Calu3 (cell line): ENCODE measurements at places on chromosomes 1 and 21.

GRCh38 chr1:226476648-226477319 lies 68.9 kb upstream of the PARP1 start:
- DNase-seq = no peak

DNA sequence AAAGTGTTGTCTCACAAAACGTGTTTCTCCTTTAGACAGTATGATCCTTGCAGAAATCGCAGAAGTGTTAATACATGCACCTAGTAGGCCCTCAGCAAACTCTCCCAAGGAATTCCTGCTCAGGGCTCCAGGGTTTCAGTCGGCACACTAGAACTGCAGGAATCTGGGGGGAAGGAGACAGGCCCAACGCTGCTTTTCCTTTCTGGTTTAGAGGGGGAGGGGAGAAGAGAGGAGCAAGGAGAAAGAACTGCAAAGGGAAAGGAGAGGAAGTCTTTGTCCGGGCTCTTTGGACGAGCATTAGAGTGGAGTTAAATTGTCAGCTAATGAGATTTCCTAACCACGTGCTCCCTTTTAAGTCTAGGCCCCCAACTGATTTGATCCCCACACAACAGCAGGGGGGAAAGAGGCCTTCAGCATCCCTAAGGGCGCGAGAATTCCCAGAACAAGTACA lies 103.7 kb upstream of the SOD1 start:
- DNase-seq = no peak

GRCh38 chr1:230794431-230794830 lies 47.2 kb downstream of the CAPN9 start:
- DNase-seq = no peak

DNA sequence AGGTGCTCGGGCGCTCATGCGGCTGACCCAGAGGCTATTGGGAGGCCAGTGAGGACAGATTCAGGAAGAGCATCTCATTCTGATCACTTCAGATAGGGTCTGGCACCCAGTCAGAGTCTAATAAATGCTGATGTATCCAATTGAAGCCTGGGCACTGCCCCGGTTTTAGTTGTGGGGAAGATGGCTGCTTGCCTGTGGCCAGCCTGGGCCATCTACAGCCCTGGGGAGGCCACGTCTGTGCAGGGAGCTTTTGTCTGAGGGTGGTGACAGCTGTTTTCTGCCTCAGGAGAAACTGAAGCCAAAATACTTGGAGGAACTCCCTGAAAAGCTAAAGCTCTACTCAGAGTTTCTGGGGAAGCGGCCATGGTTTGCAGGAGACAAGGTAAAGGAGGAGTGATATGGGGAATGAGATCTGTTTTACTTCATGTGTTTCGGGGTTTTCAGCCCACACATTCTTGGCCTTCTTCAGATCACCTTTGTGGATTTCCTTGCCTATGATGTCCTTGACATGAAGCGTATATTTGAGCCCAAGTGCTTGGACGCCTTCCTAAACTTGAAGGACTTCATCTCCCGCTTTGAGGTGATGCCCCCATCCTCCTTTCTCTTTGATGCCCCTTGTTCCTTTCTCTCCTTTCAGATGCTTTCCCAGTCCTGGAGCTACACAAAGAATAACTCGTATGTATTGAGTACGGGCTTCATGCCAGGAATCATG lies 2.8 kb downstream of the GSTM5 start:
- DNase-seq = no peak

- DNase-seq = no peak
These were observed 136.8 kb upstream of the SGIP1 start for GRCh38 chr1:66397192-66397591.

GRCh38 chr1:215118081-215118480 lies 35.5 kb downstream of the KCNK2 start:
- DNase-seq = no peak

- DNase-seq = peak; percentile 79
These were observed at the start of gene ARL8A for GRCh38 chr1:202144402-202145067. Gene ARL8A, minus strand, starts transcription at chr1:202144737. Its CDS starts 165 bp downstream, at chr1:202144572.

GRCh38 chr1:35603941-35604340 lies 30.8 kb downstream of the TFAP2E start:
- DNase-seq = no peak

GRCh38 chr1:18299441-18300338 lies 181.0 kb upstream of the KLHDC7A start:
- peak; percentile 24 for DNase-seq

- DNase-seq = no peak
These were observed 1690.5 kb downstream of the KCNT2 start for GRCh38 chr1:194917769-194918168.

GRCh38 chr1:33384040-33384812 lies 46.7 kb downstream of the PHC2 start:
- DNase-seq = no peak

DNA sequence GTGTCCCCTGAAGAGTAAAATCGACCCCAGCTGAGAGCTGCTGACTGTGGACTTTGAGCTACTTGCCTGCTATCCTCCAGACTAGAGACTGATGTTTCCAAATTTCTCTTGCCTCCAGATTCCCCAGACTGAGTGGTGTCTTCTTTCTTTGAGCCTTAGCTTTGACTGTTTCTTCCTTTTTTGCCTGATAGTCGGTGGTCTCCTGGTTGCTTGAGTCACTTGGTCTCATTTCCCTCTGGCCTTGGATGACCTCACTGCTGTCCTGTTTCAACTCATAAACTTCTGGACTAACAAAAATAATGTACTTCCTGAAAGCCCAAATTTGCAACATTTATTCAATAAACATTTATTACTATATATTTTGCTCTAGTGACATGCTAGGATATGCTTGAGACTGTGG lies 52.9 kb upstream of the DIPK1A start:
- DNase-seq = no peak

GRCh38 chr1:119674835-119675289 lies 26.8 kb upstream of the ZNF697 start:
- DNase-seq = peak; percentile 71

GRCh38 chr1:6052543-6053205 lies 7.0 kb downstream of the KCNAB2 start:
- peak; percentile 54 for DNase-seq

- no peak for DNase-seq
These were observed 24.2 kb downstream of the MAN1C1 start for GRCh38 chr1:25640646-25641328.

DNA sequence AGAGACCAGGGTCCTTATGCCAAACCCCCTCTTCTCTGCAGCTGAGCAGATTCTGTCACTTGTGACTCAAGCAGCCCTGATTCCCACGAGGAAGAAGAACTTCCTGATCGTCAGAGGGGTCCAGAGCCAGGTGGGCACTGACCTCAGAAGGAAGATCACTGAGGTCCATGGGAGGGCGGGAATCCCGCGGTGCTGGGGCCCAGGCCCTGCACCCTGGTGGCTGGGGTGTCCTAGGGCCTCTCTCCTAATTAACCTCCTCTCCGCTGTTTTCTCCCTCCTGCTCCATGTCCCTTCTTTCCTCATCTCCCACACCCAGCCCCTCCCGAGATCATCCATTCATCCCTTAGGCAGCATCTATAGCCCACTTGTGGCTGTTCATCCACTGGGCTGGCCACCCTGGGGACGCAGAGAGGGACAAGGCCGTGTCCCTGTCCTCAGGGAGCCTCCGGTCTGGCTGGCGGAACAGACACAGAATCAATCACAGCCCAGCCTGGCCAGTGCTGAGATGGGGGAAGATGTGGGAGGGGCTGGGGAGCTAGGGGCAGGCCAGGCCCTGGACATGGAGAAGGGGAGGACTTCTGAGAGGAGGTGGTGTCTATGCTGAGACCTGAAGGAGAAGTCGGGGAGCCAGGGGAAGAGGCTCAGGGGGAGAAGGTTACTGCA lies 638.3 kb downstream of the MATN1 start:
- DNase-seq = no peak

DNA sequence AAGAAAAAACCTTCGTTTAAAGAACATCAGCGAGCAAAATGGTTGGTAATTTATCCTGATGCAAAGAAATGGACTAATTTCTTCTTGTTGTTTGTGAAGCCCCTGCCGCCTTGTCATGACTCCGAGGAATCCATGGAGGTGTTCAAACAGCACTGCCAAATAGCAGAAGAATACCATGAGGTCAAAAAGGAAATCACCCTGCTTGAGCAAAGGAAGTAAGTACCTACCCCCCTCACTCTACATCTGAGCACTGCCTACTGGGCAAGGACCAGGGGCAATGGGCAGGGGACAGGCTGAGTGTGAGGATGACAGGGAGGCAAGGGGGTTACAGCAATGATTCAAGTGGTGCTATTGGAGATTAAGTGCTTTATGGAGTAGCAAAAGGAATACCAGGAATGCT lies 29.4 kb downstream of the MAP3K7CL start:
- no peak for DNase-seq

- DNase-seq = no peak
These were observed 42.0 kb upstream of the DUSP10 start for GRCh38 chr1:221783936-221784335.

DNA sequence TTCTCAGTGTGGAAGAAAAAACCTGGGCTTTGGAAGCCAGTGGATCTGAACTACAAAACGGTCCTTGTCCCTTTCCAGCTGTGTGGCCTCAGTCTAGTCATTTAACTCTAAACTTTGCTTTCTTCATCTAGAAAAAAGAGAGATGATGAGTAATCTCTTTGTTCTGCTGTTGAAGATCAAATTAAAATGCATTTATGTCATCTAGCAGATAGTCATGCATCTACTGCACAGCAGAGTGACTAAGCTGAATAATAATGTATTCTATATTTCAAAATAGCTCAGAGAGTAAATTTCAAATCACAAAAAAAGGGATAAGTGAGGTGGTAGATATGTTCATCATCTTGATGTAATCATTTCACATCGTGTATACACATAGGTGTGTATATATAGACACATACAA lies 473.2 kb downstream of the DSCAM start:
- no peak for DNase-seq

- no peak for DNase-seq
These were observed 12.0 kb downstream of the SLC35D1 start for GRCh38 chr1:67041841-67042503.

DNA sequence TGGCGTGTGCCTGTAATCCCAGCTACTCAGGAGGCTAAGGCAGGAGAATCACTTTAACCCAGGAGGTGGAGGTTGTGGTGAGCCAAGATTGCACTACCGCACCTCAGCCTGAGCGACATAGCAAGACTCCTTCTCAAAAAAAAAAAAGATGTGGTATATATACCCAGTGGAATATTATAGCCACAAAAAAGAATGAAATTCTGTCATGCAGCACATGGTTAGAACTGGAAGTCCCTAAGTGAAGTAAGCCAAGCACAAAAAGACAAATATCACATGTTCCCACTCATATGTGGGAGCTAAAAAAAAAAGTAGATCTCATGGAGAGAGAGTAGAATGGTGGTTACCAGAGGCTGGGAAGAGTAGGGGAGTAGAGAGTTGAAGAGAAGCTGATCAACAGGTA lies 18.7 kb downstream of the PSMB4 start:
- no peak for DNase-seq

DNA sequence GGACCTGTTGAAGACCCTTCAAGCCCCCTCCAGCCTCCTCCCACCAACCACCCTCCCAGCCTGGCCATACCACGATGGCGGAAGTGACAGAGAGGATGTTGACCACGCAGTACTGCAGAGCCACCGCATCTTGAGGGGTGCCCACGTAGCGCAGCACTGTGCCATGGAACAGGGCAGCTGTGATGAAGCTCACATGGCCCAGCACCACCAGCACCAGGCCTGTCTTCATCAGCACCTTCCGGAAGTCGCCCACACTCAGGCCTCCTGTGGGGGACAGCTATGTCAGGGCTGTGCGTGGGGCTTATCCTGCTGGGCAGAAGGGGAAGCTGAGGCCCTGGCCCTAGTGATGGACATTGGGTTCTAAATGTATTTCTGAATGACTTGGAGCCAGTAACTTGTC lies 3.1 kb downstream of the TMEM54 start:
- no peak for DNase-seq
